ENCODE measurements at places on chromosomes 5 and 9.

GRCh38 chr5:143842920-143843319, 31.0 kb downstream of the HMHB1 start:
- no peak for DNase-seq
- H3K36me3 ChIP-seq: no peaks in the 10 kb centered on the region
- H3K4me3 ChIP-seq: no peak overlapping the region
- no peak overlapping the region for H3K27ac ChIP-seq
- no peaks in the 10 kb centered on the region for H3K4me1 ChIP-seq

GRCh38 chr5:73442231-73442811, 6.3 kb downstream of the FOXD1 start:
- peaks cover 56% of the 10 kb centered on the region for H3K27me3 ChIP-seq
- H3K36me3 ChIP-seq: no peaks in the 10 kb centered on the region
- no peak for DNase-seq
- no peak overlapping the region for H3K4me3 ChIP-seq

DNA sequence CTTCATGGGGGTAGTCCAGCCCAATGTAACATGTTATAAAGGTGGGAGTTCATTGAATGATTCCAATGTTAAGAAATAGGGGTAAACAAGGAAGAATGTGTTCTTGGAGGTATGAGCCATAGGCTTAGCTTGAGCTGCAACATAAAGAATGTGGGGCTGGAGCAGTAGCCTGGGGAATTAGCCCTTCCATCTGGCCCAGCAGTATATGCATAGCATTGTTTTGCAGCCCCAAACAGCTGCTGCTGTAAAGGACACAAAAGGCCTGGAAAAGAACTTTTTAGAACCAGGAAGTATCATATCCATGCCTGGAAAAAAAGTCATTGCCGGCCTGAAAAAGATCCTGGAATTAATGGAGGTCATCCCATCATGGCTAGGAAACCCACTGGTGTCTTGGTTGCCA, 55.8 kb upstream of the SMARCA2 start:
- H3K27me3 ChIP-seq: no peaks in the 10 kb centered on the region
- H3K4me1 ChIP-seq: no peaks in the 10 kb centered on the region
- no peak overlapping the region for H3K27ac ChIP-seq
- no peak overlapping the region for H3K4me3 ChIP-seq
- H3K36me3 ChIP-seq: no peaks in the 10 kb centered on the region

GRCh38 chr5:14325369-14325768, 182.2 kb downstream of the TRIO start:
- peaks cover 6% of the 10 kb centered on the region for H3K4me1 ChIP-seq
- no peak overlapping the region for H3K4me3 ChIP-seq
- H3K27me3 ChIP-seq: no peaks in the 10 kb centered on the region
- DNase-seq: no peak

- peaks cover under 1% of the 10 kb centered on the region for H3K4me1 ChIP-seq
- no peaks in the 10 kb centered on the region for H3K27me3 ChIP-seq
- no peak overlapping the region for H3K4me3 ChIP-seq
- peaks cover 2% of the 10 kb centered on the region for H3K36me3 ChIP-seq
- DNase-seq: no peak
- no peak overlapping the region for H3K27ac ChIP-seq
These were observed 2.0 kb downstream of the ERBIN start for GRCh38 chr5:65928322-65928752.

- DNase-seq: no peak
- no peaks in the 10 kb centered on the region for H3K27me3 ChIP-seq
- H3K27ac ChIP-seq: no peak overlapping the region
- H3K4me1 ChIP-seq: no peaks in the 10 kb centered on the region
- H3K36me3 ChIP-seq: no peaks in the 10 kb centered on the region
- no peak overlapping the region for H3K4me3 ChIP-seq
These were observed 15.2 kb upstream of the KCNIP1 start for GRCh38 chr5:170488570-170488969.

DNA sequence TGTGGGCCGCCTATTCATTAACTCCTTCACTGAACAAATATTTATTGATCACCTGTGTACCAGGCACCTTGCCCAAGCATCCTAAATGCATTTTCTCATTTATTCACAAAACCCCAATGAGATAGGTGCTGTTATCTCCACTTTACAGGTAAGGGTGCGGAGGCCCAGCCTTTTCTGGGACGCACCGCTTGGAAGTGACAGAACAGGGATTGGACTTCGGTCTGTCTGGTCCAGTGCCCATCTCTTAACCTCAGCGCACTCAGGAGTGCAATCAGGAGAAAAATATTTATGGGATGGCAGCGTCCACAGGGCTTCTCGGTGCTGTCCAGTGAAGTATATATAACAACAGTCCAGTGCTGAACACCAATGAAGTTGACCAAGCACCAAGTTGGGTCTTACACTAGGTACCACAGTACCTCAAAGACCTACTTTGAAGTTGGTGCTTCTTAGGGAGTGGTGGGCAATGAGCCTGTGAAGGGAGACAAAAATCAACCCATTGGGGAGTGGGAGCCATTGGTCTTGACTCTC, 18.9 kb upstream of the GARNL3 start:
- no peak for DNase-seq
- no peak overlapping the region for H3K4me3 ChIP-seq

GRCh38 chr9:16136961-16137360, 584.1 kb downstream of the CCDC171 start:
- no peaks in the 10 kb centered on the region for H3K36me3 ChIP-seq
- H3K4me1 ChIP-seq: peaks cover 14% of the 10 kb centered on the region
- no peaks in the 10 kb centered on the region for H3K27me3 ChIP-seq
- no peak overlapping the region for H3K27ac ChIP-seq
- H3K4me3 ChIP-seq: no peak overlapping the region
- peak; percentile 48 for DNase-seq

DNA sequence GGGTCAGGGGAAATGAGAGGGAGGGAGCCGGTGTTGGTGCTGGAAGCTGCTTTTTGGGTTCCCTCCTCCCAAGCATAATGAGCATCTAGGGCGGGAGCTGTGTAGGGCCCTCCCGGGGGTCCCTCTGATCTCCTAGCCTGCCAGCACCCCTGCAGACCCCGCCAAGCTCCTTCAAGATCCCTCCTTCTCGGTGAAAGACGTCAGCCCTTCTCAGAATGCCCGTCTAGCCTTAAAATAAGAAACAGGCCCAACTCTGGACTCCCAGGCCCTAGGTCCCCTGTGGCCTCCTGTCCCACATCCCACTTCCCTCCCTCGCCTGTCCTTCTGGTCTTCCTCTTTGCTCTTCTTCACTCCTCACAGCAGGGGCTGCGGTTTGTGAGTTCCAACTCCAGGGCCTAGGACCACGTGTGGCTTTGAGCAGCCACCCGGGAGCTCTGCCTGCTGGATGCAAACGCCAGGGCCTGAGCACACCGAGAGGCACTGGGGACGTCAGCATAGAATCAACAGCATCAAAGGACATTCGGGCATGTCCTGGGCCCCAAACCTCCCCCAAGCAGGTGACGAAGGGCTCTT, 8.8 kb upstream of the SCGB3A1 start:
- H3K27me3 ChIP-seq: no peaks in the 10 kb centered on the region
- H3K4me1 ChIP-seq: no peaks in the 10 kb centered on the region
- DNase-seq: no peak
- H3K36me3 ChIP-seq: no peaks in the 10 kb centered on the region
- H3K4me3 ChIP-seq: no peak overlapping the region

- H3K27ac ChIP-seq: no peak overlapping the region
- H3K4me3 ChIP-seq: no peak overlapping the region
- no peaks in the 10 kb centered on the region for H3K27me3 ChIP-seq
- H3K4me1 ChIP-seq: peaks cover 15% of the 10 kb centered on the region
- H3K36me3 ChIP-seq: no peaks in the 10 kb centered on the region
These were observed 46.0 kb upstream of the SPIN1 start for GRCh38 chr9:88342246-88342645.

GRCh38 chr5:159772698-159773061, 143.6 kb upstream of the ADRA1B start:
- no peak overlapping the region for H3K4me3 ChIP-seq
- H3K27ac ChIP-seq: peak overlapping the region; percentile 14
- no peaks in the 10 kb centered on the region for H3K36me3 ChIP-seq

GRCh38 chr5:163976696-163977095, 471.3 kb downstream of the MAT2B start:
- no peak overlapping the region for H3K4me3 ChIP-seq
- H3K36me3 ChIP-seq: no peaks in the 10 kb centered on the region
- no peak overlapping the region for H3K27ac ChIP-seq
- no peaks in the 10 kb centered on the region for H3K4me1 ChIP-seq
- no peaks in the 10 kb centered on the region for H3K27me3 ChIP-seq

- no peaks in the 10 kb centered on the region for H3K27me3 ChIP-seq
- no peak overlapping the region for H3K27ac ChIP-seq
- no peak for DNase-seq
- peaks cover 3% of the 10 kb centered on the region for H3K4me1 ChIP-seq
- H3K4me3 ChIP-seq: no peak overlapping the region
These were observed 43.4 kb downstream of the OTULIN start for GRCh38 chr5:14707811-14708390.

Data from trophoblast cell (in vitro differentiated cells and primary cell).